ENCODE measurements at places on chromosomes 2 and 18.

GRCh38 chr2:6946722-6947121 lies 29.5 kb downstream of the RNF144A start:
- DNase-seq: no peak

- DNase-seq: no peak
Measured at GRCh38 chr2:145807968-145808367, 1288.0 kb upstream of the ZEB2 start.

DNA sequence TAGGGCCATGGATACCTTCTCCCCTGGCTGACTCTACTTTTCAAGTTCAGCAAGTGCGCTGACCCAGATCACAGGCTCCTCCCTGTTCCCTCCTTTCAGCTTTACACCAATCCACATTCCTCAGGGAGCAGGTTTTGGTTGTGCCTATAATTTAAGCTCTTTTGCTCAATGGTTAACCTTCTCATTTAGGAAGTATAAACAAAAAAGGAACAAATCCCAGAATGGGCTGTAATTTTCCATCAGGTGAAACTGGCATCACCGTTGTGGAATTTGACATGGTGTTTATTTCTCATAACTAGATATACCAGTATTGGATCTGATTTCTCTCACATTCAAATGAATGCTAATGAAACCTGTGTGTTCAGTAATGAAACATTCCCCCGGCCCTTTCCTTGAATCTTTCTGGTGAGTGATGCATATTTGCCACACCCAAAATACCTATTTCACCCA lies 13.6 kb downstream of the STRN start:
- DNase-seq: no peak

GRCh38 chr18:13320891-13321425 lies 102.4 kb downstream of the LDLRAD4 start:
- no peak for DNase-seq

DNA sequence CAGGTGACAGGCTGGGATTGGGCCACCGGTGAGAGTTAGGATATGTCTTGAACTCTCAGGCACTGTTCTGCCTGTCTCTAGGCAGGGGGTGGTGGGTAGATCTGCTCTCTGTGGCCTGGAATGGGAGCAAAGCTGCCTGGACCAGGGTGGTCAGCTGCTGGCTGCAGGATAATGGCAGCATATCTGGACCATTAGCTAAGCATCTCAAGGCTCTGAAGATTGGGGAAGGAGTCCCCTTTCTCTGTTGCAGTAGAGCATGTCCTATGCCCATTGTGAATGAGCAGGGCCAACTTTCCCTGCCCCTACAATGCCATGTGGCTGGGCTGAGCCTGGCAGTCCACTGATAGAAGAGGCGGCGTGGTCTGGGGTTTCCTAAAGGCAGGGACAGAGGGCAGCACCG lies 34.6 kb downstream of the LOXHD1 start:
- DNase-seq: no peak

Data from stimulated activated CD8-positive, alpha-beta memory T cell treated with anti-CD3 and anti-CD28 coated beads, Interleukin-15, amount 100 ng/mL, for 24 hours (primary cell).